Cardiac muscle cell (in vitro differentiated cells and primary cell): ENCODE measurements at places on chromosomes 4 and X. TPM values are rescaled to one million over a fixed set of nuclear protein-coding genes. Genes with fewer than 3 reads are reported as not detected.

Gene MAGEA2B
- total RNA-seq, result not detected in 2 replicates

Gene JAKMIP1
- 0.14 and 1.2 TPM in 2 replicates for total RNA-seq

Gene FREM3
- not detected in 2 replicates for total RNA-seq

Gene AKAP4
- not detected in 2 replicates for total RNA-seq

Gene POU3F4
- 0.03 TPM in 1 of 2 replicates, not detected in the other for total RNA-seq

Gene ATP8A1
- total RNA-seq, result 21.1 and 22.7 TPM in 2 replicates

Gene KLB
- total RNA-seq, result not detected in 2 replicates

Gene CENPVL1
- total RNA-seq, result 1.4 TPM in 2 replicates

Gene PCSK1N
- 7.1 and 8.5 TPM in 2 replicates for total RNA-seq

DNA sequence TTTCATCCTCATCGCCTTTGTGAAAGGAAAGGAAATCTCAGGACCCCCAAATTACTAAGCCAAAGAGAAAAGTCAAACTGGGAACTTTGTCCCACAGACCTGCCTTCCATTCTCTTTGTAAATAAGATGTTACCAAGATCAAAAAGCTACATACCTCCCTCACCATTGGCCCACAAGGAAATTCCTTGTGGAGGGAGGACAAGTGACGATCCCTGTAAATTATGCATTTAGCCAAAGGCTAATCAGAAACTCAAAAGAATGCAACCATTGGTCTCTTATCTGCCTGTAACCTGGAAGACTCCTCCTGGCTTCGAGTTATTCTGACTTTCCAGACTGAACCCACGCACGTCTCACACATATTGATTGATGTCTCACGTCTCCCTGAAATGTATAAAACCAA, 70.3 kb downstream of the SHOX start:
- H3K27me3 ChIP-seq, result no peaks in the 10 kb centered on the region
- no peak overlapping the region for H3K4me3 ChIP-seq
- H3K4me1 ChIP-seq, result no peaks in the 10 kb centered on the region
- no peak overlapping the region for H3K27ac ChIP-seq

DNA sequence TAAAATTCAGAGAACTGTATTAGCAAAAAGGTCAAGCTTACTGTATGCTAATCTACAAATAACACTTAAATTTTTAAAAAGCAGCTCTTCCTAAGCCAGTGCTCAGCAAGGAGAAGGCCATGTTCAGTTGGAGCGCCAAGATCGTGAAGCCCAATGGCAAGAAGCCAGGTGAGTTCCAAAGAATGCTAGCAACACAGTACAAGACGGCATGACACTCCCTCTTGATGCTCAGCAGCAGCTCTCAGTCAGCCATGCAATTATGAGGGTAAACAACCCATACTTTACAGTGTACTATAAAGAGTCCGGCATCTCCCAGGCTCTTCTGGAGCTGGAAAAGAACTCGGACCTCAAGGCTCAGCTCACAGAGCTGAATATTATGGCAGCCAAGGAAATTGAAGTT, 34.9 kb downstream of the STX18 start:
- H3K36me3 ChIP-seq, result no peaks in the 10 kb centered on the region
- no peaks in the 10 kb centered on the region for H3K27me3 ChIP-seq
- no peak overlapping the region for H3K4me3 ChIP-seq
- H3K27ac ChIP-seq, result no peak overlapping the region

DNA sequence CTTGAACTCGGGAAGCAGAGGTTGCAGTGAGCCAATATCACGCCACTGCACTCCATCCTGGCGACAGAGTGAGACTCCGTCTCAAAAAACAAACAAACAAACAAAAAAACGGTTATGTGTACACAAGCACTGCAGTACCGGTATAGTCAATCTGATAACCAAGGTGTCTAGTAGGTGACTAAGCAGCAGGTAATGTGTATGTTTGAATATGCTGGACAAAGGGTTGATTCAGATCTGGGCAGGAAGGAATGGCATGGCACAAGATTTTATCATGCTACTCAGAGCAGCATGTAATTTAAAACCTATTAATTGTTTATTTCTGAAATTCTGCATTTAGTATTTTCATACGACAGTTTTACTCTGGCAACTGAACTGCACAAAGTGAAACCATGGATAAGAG, 41.7 kb downstream of the MAGEC1 start:
- no peak for DNase-seq
- H3K27me3 ChIP-seq, result no peaks in the 10 kb centered on the region
- H3K4me1 ChIP-seq, result no peaks in the 10 kb centered on the region
- no peak overlapping the region for H3K4me3 ChIP-seq
- H3K27ac ChIP-seq, result no peak overlapping the region
- no peaks in the 10 kb centered on the region for H3K36me3 ChIP-seq

- DNase-seq, result no peak
- H3K4me1 ChIP-seq, result no peaks in the 10 kb centered on the region
- no peak overlapping the region for H3K27ac ChIP-seq
Measured at GRCh38 chr4:88674565-88674964, 23.1 kb downstream of the NAP1L5 start.

DNA sequence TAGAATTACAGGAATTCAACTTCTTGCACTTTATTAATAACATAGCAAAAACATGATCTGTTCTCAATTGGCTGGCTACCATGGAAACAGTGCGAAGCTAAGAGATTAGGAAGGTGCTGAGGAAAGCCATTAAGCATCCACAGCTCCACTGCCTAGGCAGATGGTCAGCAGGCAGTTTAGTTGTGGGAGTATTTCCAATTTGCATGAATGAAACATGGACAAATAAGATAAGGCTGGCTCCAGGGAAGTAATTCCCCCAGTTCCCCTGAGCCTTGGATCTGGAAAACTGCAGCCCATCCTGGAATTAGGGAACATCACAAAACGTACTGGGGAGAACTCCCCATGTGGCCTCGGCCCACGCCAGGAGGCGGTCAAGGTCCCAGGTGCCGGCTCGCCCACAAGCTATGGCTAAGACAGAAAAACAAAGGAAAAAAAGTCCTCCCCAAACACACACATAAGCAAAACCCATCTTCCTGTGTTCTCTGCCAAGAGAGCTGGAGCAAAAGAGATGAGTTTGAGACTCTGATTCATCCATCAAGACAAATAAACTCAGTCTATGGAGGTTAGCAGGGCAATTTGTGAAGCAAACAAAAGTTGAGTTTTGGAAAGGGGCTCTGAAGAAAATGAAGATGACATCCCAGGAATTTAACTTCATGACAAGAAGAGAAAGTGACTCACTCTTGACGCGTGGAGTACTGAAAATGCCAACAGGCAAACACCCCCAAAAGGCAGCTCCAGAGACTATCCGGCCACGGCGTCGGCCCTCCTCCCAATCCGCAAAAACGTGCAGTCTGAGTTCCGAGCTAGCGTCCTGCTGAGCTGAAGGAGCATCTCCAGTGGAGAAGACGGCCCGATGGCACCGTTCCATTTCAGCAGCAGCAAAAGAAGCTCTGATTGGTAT, 45.1 kb downstream of the IGFBP7 start:
- H3K27ac ChIP-seq, result no peak overlapping the region
- H3K4me3 ChIP-seq, result no peak overlapping the region
- H3K36me3 ChIP-seq, result no peaks in the 10 kb centered on the region
- H3K27me3 ChIP-seq, result no peaks in the 10 kb centered on the region
- peak; percentile 87 for DNase-seq
- H3K4me1 ChIP-seq, result peaks cover 21% of the 10 kb centered on the region

DNA sequence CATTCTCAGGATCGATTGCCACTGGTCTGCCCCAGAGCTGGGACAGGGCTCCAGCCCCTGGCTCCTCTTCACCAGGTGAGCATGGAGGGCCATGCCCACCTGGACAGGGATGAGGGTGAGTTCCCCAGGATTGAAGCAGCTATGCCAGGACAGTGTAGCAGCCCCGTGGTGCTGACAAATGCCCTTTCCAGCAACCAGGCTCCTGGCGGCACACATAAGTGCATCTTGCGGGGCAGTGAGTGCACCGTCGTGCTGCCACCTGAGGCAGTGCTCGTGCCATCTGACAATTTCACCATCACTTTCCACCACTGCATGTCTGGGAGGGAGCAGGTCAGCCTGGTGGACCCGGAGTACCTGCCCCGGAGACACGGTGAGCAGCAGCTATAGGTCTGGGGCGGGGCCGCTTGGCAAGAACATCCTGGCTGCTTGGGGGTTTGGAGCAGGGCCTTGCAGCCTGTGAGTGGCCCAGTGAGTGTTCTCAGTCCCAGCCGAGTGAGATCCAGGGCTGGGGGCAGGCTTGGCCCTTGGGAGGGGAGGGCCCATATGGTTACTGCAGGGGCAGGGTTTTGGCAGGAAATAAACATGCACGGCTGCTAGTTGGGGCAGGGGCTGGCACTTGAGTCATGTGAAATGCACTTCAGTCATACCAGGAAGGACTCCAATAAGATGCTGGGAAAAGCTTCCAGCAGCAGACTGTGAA, 6.1 kb downstream of the IL9R start:
- no peak for DNase-seq
- no peak overlapping the region for H3K27ac ChIP-seq
- no peaks in the 10 kb centered on the region for H3K36me3 ChIP-seq
- H3K4me3 ChIP-seq, result no peak overlapping the region
- no peaks in the 10 kb centered on the region for H3K4me1 ChIP-seq

DNA sequence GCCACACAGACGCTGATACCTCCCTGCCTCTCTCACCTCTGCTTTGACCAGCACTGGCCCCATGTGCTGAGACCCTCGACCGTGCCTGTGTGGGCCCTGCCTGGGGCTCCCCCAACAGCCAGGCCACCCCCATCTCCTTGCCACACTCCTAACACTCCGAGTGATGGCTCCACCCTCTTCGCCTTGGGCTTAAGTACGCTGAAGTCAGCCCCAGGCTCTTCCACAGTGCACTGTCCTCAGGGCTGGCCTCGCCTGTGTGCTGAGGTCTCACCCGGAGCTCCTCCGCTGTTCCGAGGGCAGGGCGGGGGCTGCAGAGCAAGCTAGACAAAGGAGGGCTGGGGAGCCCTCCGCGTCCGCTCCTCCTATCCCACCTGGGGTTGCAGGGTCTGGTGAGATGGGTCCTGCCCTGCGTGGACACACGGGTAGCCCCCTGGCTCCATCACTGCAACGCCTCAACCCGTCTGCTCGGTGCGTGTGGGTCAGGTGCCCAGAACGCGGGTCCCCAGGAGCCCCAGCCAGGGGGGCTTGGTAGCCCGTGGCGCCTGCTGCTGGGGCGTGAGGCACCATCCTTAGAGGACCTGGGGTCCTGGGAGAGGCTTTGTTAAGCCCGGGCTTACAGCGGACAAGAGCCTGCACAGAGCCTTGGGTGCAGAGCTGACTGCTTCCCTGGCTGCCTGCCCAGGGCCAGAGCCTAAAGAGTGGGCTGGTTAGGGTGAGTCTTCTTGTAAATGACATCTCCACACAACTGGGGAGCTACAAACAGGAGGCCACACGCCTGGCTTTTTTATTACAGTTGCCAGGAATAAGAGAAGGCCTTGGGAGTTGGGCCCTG, 42.6 kb upstream of the NKX1-1 start:
- H3K27ac ChIP-seq, result no peak overlapping the region
- H3K4me1 ChIP-seq, result no peaks in the 10 kb centered on the region
- no peak for DNase-seq
- H3K36me3 ChIP-seq, result no peaks in the 10 kb centered on the region

GRCh38 chr4:38050560-38051350, 90.6 kb downstream of the PTTG2 start:
- H3K4me1 ChIP-seq, result peaks cover 35% of the 10 kb centered on the region
- no peak overlapping the region for H3K4me3 ChIP-seq
- H3K27ac ChIP-seq, result peak overlapping the region; percentile 96
- no peaks in the 10 kb centered on the region for H3K36me3 ChIP-seq
- no peaks in the 10 kb centered on the region for H3K27me3 ChIP-seq
- peak; percentile 61 for DNase-seq

DNA sequence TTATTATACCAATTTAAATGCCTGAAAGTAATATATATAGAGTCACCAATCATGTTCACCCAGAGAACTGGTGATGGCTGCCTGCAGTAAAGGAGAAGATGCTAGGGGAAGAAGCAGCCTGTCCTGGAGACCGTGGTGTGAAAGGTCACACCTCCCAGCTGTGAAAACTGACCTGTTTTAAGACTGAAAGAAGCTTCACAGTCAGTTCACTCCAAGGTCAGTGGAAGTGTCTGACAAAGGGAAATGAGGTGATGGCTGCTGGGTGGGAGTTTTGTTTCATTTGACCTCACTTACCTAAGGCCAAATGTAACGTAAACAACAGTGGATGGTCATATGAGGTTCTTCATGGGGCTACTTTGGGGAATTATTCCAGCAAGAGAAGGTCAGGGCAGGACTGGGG, 352.1 kb upstream of the GATB start:
- no peaks in the 10 kb centered on the region for H3K36me3 ChIP-seq
- no peak for DNase-seq
- H3K27ac ChIP-seq, result no peak overlapping the region

GRCh38 chr4:168360271-168360670, 41.7 kb upstream of the DDX60 start:
- no peak overlapping the region for H3K27ac ChIP-seq
- no peaks in the 10 kb centered on the region for H3K36me3 ChIP-seq
- no peak for DNase-seq

DNA sequence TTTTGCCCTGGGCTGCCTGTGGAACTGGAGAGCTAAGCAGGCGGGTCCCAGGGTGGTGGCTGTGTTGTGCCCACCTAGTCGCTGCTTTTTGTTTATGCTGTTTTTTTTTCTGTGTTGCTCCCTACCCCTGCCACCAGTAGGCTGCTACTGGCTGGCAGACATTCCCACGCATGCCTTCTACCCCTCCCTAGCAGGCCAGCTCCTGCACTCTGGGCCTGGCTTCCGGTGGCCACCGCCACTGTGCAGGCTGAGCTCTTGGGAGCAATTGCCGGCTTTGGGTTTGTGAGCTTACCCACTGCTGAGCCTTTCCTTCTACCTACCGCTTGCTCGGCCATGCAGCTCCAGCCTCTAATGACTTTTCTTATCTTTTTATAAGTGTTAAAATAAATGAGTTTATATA, 57.6 kb downstream of the RBM46 start:
- H3K4me3 ChIP-seq, result no peak overlapping the region
- no peaks in the 10 kb centered on the region for H3K36me3 ChIP-seq
- no peaks in the 10 kb centered on the region for H3K4me1 ChIP-seq
- no peak for DNase-seq
- H3K27me3 ChIP-seq, result no peaks in the 10 kb centered on the region

DNA sequence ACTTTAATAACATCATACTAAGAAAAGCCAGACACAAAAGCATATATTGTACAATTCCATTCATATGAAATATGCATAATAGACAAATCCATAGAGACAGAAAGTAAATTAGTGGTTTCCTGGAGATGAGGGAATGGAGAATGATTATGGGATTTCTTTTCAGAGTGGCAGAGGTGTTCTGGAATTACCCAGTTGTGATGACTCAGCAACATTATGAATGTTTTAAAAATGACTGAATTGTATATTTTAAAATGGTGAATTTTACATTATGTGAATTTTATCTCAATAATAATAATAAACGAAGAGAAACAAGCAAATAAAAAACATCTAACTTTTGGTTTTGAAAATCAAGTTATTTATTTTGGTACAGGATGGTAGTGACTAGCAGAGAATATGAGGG, 11.2 kb downstream of the ZXDA start:
- H3K27ac ChIP-seq, result no peak overlapping the region
- no peaks in the 10 kb centered on the region for H3K36me3 ChIP-seq
- no peak overlapping the region for H3K4me3 ChIP-seq
- H3K4me1 ChIP-seq, result no peaks in the 10 kb centered on the region

- no peak overlapping the region for H3K27ac ChIP-seq
- peaks cover 3% of the 10 kb centered on the region for H3K36me3 ChIP-seq
- no peaks in the 10 kb centered on the region for H3K4me1 ChIP-seq
- no peak overlapping the region for H3K4me3 ChIP-seq
Measured at GRCh38 chr4:78542373-78542772, 9.2 kb upstream of the ANXA3 start.

- no peaks in the 10 kb centered on the region for H3K36me3 ChIP-seq
- no peak overlapping the region for H3K27ac ChIP-seq
- DNase-seq, result peak; percentile 10
- H3K4me1 ChIP-seq, result no peaks in the 10 kb centered on the region
Measured at GRCh38 chrX:41686788-41687187, 2.0 kb upstream of the GPR34 start.
